NCI-H226 (cell line): ENCODE measurements at places on chromosomes 4 and X.

GRCh38 chr4:167642250-167642649 lies 408.0 kb upstream of the SPOCK3 start:
- no peak for DNase-seq

DNA sequence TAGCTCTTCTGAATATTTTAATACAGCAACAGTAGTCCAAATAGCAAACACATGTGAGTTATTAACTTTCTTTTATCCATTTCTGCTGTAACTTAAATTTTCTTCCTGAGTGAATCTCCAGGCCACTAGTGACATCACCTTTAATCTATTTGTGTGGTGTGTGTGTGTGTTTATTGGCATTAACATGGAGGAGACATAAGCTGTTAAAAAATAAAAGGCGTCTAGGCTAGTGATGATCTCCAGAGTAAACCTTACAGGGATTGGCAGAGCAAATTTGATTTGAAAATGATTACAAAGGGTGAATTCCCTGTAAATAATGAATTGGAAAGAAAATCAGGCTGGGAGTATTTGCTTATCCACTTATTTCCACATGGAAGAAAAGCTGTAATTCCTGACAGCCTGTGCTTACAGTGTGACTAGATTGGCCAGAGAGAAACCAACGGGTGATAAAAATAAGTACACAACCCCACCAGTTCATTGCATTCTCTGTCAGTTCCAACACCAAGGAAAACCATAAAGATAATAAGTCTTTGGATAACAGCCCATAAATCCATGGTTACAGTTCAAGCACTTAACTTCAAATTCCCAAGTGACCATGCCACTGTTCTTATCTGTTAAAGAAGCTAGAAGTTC lies 186.1 kb downstream of the ENOX2 start:
- DNase-seq = no peak

DNA sequence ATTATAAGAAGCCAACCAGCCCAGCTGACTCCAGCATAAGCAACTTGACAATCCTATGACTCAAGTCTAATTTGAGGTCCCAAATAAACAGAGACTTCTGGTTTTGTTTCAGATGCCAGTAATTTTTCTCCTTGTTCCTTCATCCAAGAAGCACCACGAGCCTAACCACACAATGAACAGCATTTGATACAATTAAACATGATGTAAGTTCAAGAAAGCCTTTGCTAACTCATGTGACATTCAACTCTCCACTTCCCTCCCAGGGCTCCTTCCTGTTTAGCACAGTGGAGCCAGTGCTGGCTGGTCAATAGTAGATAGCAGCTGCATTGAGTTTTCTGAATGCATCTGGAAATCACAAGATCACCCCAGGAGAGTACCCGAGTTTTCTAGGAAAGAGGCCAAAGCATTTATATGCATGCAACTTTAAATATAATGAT lies 206.3 kb downstream of the ARHGAP24 start:
- no peak for DNase-seq

- DNase-seq = no peak
Observed at GRCh38 chr4:128371001-128371777, 83.6 kb upstream of the PGRMC2 start.

DNA sequence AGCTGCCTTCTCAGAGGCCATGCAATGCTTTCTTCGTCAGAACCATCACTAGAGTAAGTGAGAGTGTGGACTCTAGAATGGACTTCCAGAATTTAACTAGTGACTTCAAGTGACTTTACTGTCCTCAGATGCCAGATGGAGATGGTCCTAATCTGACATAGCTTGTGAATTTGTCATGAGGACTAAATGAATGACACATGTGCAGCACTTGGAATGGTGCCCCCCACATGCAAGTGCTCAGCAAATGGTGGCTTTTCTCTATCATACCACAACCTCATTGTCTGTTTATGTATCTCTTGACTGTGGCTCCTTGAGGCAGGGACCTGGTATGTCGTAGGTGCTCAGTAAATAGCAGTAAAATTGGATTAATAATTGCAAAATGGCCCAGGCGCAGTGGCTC lies 91.6 kb upstream of the STX18 start:
- DNase-seq = no peak

DNA sequence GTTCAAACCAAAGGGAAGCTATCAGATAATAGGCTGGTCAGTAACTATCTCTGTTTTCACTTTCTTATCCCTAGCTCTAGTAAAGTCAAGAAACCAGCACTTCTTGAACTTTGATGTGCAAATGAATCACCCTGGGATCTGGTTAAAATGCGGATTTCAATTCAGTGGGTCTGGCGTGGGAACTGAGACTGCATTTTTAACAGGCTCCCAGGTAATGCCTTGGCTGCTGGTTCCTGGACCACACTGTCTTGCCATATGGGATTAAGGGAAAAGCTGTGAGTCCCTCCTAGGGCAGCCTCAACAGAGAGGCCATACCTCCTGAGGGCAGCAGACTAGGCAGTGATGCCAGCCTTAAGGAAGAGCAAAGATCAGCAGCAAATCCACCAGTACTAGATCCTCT lies 1.7 kb downstream of the RNF175 start:
- DNase-seq = no peak

- DNase-seq = no peak
Observed at GRCh38 chr4:111945014-111945413, 200.2 kb upstream of the FAM241A start.

- DNase-seq = no peak
Observed at GRCh38 chr4:107408968-107409367, 311.1 kb downstream of the PAPSS1 start.

- DNase-seq = no peak
Observed at GRCh38 chrX:105744291-105744690, 78.0 kb upstream of the NRK start.

- DNase-seq = peak; percentile 67
Observed at GRCh38 chrX:119541188-119541587, 24.0 kb downstream of the STEEP1 start.

DNA sequence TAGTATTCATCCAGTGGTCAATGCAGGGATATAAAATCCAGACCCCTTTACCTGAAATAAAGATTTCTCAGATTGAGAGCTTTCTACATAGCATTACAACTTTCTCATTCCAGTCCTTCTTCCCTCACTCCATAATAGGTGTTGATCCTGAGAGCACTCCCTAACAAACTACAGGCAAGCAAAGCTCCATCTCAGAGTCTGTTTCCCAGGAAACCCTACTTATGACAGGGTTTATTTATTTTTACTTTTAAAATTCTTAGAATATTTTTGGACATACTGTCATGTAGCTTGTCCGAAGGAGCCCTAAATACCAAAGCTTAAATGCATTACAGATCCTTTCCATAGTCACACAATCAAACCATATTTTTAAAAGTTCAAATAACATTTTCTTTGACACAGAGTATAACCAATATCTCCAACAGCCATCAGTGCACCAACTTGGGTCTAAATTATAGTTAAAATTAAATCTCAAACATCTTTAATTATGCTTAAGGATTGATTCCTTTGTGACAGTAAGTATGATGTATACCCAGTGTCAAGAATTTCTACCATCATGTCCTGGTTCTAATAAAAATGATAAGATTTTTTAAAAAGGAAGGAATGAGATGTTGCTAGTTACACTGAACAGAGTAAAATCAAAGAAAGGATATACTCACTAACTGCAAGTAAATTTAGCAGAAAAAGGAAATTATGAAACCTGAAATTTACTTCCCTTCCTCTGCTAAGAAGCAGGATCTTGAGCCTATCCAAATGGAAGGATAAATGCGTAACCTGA lies 580.4 kb upstream of the ADGRL3 start:
- DNase-seq = peak; percentile 3

DNA sequence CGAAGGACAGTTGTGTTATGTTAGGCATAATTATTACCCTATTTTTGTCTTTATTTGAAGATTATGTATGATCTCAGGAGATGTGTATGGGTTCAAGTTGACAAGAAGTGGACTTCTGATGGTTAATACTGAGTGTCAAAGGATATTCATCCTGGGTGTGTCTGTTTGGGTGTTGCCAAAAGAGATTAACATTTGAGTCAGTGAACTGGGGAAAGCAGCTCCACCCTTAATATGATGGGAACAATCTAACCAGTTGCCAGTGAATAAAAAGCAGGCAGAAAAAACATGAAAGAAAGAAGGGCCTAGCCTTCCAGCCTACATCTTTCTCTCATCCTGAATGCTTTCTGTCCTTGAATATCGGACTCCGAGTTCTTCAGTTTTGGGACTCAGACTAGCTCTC lies 332.6 kb downstream of the DTHD1 start:
- DNase-seq = no peak

DNA sequence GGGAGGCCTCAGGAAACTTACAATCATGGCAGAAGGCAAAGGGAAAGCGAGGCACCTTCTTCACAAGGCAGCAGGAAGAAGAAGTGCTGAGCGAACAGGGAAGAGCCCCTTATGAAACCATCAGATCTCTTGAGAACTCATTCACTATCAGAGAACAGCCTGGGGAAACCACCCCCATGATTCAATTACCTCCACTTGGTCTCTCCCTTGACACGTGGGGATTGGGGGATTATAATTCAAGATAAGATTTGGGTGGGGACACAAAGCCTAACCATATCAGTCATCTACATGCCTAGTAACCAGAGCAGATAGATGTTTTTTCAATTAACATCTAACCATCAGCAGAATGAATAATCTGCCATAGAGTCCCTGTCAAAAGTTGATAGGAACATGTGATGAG lies 30.4 kb downstream of the FAM13A start:
- no peak for DNase-seq

GRCh38 chr4:41498177-41498576 lies 39.8 kb upstream of the LIMCH1 start:
- no peak for DNase-seq

DNA sequence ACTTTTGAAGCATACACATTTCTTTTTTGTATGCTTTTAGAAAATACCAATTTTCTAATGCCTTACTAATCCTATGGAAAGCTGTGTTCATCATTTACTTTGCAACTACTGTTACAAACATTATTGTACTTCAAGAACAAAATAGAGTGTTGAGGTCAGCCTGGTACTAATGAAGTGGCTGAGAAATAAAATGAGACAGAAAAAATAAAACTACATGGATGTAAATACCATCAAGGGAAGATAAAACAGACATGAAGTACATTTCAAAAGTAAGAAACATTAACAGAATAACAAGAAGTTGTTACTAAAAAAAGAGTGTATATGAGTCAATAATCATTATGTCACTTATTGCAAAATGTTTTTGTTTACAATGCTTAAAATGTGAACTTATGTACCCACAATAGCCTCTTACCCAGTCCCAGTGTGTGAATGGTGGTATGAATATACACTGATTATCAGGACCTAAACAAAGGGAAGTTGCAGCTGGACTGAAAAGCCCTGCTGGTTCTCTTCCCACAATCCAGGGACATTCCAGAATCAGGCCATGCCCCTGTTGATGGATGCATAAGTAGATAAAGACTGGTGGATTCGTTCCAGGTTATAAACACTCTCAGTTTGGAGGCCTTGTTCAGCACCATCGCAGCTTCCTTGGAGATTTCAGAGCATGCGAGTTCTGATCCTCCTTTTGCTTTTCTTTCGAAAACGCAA lies 2.4 kb upstream of the CSN3 start:
- peak; percentile 68 for DNase-seq

GRCh38 chr4:124209211-124209610 lies 503.3 kb downstream of the ANKRD50 start:
- no peak for DNase-seq

- DNase-seq = no peak
Observed at GRCh38 chr4:95508421-95508820, 40.4 kb downstream of the UNC5C start.

DNA sequence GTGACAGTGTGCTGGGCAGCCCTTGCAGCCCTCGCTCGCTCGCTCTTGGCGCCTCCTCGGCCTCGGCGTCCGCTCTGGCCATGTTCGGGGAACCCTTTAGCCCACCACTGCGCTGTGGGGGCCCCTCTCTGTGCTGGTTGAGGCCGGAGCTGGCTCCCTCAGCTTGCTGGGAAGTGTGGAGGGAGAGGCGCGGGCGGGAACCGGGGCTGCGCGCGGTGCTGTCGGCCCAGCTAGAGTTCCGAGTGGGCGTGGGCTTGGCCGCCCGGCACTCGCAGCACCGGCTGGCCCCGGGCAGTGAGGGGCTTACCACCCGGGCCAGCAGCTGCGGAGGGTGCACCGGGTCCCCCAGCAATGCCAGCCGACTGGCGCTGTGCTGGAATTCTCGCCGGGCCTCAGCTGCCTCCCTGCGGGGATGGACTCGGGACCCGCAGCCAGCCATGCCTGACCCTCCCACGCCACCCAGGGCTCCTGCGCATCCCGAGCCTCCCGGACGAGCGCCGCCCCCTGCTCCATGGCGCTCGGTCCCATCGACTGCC lies 770.1 kb upstream of the GALNTL6 start:
- no peak for DNase-seq

DNA sequence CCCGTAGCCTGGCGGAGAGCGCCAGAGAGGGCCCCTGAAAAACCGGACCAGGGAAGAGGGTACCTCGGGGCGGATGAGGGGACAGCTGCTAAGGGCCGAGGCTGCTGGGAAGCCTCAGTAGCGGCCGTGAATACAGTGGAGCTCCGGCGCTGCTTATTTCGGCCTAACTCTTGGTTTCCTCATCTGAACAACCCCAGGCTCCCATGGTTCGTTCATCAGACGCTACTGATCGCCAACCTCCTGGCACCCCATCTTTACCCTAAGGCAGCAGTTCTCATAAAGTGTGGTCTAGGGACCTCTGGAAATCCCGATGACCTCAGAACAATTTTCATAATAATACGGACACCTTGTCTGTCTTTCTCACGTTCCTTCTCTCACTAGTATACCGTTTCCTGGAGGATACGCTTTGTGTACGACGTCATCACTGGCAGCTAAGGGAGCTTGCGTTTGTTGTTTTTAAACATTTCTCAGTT lies 645 bp upstream of the RAB28 start:
- DNase-seq = peak; percentile 8

GRCh38 chr4:51851090-51851936 lies 8.4 kb downstream of the DCUN1D4 start:
- DNase-seq = no peak

- no peak for DNase-seq
Observed at GRCh38 chrX:88135735-88136134, 611.3 kb upstream of the CPXCR1 start.

DNA sequence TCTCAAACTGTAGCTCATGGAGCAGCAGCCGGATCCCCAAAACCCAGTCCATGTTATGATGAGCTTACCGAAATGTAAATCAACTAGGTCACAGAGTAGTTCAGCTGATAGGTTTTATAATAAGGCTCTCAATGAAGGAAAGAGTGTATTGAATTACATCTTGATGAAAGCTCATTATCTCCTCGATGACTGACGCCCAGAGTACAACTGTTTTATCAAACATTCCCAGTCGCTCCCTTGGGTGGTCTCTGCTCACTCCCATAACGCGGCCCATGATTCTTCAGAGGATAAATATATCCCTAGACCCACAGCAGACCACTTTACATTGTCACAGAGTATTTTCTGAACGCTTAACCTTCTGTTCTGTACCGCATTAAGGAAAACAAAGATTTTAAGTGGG lies 452.3 kb upstream of the GALNT7 start:
- DNase-seq = no peak

GRCh38 chrX:156001667-156002021 lies 4.1 kb downstream of the IL9R start:
- DNase-seq = no peak
